ENCODE measurements at places on chromosomes 7 and 10. TPM values are rescaled to one million over a fixed set of nuclear protein-coding genes. Genes with fewer than 3 reads are reported as not detected.

DNA sequence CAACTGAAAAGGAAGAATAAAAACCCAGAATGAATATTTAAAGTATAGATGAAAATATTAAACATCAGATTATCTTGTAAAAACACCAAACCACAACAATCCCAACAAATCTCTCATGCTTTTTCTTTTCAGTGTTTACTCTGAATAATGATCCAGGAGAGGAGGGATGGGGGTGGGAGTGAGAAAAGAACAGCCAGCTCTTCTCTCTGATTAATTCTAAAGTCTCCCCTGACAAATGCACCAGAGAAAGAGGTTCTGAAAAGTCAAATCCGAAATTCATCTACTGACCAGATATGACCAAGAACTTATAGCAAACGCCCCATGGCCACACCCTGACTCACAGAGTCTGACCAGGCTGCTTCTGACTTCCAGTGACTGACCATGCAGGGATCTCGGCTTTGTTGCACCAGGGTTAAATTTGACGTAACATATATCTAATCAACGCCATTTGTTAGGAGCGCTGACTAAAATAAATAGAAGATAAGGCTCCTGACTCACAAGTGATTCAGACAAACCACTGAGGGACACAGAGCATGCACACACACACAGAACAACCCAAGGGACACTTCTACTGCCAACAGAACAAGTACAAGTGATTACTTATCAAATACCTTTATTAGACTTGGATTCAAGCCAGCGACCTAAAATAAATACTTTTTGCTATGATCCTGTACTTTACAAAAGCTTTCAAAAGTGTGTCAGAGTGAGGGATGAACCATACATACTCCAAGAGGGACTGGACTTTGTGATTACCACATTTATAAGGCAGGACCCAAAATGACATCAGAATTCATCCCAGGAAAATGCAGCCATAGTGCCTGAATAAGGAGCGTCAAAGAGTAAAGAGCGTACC, 9.3 kb upstream of the SPOCK2 start:
- no peak for DNase-seq

DNA sequence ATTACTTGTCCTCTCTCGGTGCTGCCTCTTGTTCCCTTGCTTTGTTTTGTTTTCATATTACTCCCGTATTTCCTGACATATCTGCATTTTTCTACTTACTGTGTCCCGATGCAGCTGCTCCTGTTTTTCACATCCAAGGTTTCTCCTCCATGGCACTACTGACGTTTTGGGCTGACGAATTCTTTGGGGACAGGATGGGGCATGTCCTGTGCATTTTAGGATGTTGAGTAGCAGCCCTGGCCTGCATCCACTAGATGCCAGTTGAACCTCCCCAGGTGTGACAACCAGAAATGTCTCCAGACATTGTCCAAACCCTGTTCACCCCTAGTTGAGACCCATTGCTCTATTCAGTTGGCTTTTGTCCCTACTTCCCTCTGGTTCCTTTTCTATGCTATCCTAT, 12.4 kb downstream of the ZNF789 start:
- DNase-seq = peak; percentile 71

GRCh38 chr7:132368246-132368900, 207.9 kb downstream of the PLXNA4 start:
- DNase-seq = no peak

- DNase-seq = no peak
These were observed 868 bp downstream of the EMX2 start for GRCh38 chr10:117543225-117544003.

The CTAGE6 gene
- polyA plus RNA-seq = not detected

DNA sequence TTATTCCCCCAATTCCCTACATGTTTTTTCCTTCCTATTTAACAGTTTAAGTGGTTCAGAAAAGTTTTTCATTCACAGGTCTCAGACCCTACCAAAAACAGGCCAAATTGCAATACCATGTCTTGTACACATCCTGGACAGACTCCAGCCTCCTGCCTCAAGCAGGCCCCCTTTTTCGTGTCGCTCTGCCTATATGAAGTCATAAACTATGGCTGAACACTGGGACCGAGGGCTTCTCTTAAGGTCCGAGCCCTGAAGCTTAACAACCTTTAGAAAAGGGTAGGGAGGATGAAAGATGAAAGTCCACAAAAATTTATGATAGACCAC, 1.4 kb downstream of the FBXW4 start:
- DNase-seq = no peak

- DNase-seq = peak; percentile 14
These were observed 45.9 kb upstream of the OIT3 start for GRCh38 chr10:72847681-72848080.

The HOXA7 gene
- polyA plus RNA-seq = 15.6 TPM

DNA sequence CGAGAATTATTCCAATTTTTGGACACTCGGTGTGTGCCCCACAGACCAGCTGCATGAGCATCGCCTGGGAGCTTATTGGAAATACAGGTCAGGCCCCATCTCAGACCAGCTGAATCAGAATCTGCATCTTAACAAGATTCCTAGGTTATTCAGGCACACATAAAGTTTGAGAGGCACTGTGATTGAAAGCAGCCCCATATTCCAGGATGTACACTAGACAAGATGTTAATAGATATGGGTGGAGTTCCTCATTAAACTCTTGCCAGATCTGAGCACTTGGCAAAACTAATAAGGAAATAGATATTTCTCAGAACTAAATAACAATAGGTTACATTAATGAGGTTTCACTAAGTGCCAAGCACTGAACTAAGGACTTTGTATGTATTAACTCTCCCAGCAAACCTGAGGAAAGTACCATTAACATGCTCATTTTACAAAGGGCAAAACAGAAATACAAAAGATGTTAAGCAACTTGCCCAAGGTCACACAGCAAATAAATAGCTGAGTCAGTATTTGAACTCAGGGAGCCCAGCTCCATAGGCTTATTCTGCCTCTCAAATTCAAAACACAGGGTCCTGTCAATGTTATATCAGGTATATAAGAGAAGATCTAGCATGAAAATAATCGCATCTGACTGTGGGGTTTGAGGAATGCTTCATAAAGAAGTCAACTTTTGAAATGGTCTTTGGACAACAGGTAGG, 29.9 kb downstream of the PPP1R3C start:
- no peak for DNase-seq

DNA sequence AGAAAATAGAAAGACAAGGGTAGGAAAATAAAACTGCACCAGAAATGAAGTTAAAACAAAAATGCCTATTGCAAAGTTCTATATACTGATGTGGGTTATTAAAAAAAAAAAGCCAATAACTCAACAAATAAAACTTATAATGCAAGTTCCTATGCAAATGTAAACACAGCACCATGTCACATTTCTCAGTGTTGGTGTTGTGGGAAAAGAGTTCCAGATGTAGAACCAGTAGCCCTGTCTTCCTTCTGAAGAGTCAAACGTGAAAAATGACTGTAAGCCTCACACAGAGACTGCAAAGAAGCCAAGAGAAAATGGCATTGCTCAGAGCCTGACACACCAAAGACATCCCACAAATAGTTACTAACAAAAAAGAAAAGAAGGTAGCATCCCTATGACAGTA, 10.1 kb downstream of the PON2 start:
- no peak for DNase-seq

The MMP21 gene
- polyA plus RNA-seq = not detected

- DNase-seq = no peak
These were observed 46.7 kb downstream of the FAM53B start for GRCh38 chr10:124697443-124697836.

GRCh38 chr7:36945612-36946400, 221.5 kb upstream of the AOAH start:
- DNase-seq = no peak

DNA sequence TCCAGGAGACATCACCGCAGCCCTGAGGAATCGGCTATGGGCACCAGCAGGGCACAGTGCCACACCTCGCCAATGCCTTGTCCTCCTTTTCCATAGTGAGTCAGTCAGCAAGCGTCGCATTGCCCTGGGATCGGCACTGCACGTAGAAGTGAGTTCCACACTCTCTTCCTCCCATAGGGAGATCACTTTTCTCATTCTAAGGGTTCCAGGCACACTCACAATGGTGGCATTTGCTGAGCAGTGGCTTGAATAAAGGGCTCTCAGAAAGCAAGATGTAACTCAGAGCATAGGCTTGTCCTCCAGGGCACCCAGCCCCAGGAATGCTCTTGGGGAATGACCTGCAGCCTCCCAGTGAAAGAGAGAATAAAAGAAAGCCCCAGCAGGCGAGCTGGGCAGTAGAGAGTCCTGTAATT, 1.1 kb upstream of the VIM start:
- DNase-seq = no peak

DNA sequence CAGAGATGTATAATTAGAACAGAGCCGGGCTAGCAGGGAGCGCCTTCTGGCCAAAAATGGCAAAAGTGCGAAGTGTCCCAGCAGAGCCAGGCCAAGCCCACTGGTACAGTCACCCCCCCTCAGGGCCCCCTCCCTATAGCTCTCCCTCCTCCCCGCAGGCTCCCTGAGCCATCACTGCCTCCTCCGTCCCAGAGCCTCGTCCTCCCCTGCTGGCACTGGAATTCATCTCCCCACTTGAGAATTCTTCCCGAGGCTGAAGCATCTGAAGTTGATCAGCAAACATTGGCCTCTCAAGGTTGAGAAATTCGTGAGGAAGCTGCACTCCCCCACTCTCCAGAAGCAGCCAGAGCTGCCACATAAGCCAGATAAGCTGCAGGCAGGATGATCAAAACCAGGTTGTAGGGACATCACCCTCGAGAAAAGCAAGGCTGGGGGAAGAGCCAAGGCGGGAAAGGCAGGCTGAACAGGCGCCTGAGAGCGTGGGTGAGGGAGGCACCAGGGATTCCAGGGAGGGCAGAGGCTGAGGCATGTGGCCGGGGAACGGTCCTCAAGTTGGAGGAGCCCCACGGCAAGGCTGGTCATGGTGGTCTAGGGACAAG, 23.4 kb downstream of the CAMK2G start:
- DNase-seq = no peak

GRCh38 chr10:133094866-133095265, 7.1 kb downstream of the ADGRA1 start:
- no peak for DNase-seq

DNA sequence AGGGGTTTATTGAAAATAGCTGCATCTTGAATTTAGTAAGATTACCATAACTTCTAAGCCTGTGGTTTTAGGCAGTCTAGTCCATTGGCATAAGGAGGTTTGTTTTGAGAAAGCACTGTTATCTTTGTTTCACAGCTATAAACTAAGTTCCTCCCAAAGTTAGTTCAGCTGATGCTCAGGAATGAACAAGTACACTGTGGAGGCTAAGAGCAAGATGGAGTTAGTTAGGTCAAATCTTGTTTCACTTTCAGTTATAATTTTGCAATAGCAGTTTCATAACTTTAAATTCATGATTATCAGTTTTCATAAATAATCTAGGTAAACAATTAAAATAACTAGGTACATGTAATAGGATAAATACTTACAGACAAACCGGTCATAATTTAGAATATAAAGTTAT, 15.4 kb downstream of the SEC61G start:
- no peak for DNase-seq

GRCh38 chr10:42491001-42491592, 147.3 kb downstream of the ZNF33B start:
- no peak for DNase-seq

DNA sequence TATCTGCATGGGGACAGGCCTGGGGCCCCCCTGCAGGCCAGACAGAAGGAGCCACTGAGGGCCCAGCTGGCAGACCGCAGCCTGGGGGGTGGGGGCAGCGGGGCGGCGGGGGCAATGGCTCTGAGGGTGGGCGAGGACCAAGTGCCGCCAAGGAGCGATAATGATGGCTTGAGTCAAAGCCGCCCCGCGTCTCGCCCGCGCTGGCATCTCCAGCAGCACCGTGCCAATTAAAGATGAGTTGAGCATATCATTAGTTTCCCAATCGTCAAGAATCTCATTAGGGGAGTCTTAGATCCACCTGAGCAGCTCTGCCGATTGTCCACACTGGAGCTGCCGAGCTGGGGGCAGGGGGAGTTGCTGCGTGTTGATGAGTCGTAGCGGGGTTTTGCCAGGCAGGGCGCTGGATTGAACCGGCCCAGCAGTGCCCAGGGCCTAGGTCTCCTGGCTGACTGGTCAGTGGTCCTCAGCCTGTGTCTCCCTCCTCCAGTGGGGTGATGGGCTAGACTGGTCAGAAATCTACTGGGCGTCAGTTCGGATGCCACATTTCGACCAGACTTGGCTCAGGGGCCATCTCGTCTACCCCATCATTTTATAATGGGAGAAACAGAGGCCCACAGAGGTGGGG, 41.0 kb upstream of the PSMG3 start:
- DNase-seq = no peak

The OR2A42 gene
- not detected for polyA plus RNA-seq

The DPYSL4 gene
- 0.62 TPM for polyA plus RNA-seq

DNA sequence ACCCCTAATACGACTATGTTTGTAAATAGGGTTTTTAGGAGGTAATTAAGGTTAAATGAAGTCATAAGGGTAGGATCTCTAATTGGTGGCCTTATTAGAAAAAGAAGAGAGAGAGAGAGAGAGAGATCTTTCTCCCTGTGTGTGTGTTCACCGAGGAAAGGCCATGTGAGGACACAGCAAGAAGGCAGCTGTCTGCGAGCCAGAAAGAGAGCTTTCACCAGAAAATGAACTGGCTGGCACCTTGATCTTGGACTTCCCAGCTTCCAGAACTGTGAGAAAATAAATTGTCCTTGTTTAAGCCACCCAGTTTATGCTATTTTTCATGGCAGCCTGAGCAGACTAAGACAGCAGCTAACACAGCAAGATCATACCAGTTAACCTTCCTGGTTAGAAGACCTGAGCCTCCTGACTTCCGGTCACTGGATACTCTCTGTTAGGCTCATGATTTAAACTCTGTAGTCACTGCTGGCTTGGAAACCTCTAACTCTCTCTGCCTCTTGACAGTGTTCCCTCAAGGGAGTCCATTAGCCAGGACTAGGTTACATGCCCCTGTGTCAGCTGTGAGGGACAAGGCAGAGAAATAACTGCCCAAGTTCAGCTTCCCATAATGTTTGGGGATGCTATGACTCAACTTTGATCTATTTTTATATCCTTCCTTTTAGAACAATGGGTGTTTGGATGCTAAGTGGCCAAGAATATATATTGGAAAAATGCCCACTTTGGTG, 102.3 kb downstream of the DYNC1I1 start:
- DNase-seq = no peak

Data from foreskin keratinocyte (primary cell).